ENCODE measurements at places on chromosomes 7 and 10.

- no peak for DNase-seq
Measured at GRCh38 chr7:36141850-36142249, 11.2 kb upstream of the EEPD1 start.

DNA sequence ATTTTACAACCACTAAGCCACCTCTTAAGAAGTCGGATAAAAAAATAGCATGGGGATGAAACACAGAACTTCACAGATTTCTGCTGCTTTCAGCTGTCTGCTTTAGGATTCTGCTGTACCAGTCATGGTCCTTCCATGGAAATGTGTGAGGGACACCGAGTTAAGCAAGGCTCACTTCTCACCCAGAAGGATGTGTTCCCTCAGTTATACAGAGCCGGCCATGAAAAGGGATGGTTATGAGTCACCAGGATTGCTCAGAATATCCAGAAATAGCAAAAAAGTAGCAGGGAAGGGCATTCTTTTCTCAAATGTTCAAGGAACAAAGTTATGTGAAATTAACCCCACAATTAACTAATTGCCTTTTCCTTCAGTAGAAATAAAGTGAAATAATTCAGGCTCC is 124.4 kb downstream of the AMPH start:
- DNase-seq = no peak

DNA sequence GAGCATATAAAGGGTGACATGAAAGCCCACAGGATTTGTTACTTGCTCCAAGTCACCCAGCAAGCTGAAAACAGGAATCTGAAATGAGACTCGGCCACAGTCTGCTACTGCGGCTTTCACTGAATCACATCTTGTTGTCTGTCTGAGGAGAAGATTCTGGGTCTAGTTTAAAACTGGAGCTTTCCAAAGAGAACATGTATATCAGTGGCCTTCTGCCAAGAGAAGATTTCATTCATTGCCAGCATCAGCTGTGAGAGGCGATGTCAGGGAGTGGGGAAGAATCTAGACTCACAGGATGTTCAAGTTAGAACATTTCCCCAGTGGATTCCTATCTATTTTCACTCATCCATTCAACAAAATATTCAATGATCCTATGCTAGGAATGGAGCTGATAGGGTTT is 122.8 kb downstream of the GALNT17 start:
- peak; percentile 71 for DNase-seq

GRCh38 chr10:29623797-29624196 is 11.0 kb downstream of the SVIL start:
- no peak for DNase-seq

- DNase-seq = no peak
Measured at GRCh38 chr10:124172181-124172916, 79.0 kb upstream of the CHST15 start.

GRCh38 chr7:22561321-22561811 is 61.4 kb upstream of the STEAP1B start:
- peak; percentile 98 for DNase-seq

GRCh38 chr7:68998136-68998535 is 600.1 kb upstream of the AUTS2 start:
- DNase-seq = no peak

DNA sequence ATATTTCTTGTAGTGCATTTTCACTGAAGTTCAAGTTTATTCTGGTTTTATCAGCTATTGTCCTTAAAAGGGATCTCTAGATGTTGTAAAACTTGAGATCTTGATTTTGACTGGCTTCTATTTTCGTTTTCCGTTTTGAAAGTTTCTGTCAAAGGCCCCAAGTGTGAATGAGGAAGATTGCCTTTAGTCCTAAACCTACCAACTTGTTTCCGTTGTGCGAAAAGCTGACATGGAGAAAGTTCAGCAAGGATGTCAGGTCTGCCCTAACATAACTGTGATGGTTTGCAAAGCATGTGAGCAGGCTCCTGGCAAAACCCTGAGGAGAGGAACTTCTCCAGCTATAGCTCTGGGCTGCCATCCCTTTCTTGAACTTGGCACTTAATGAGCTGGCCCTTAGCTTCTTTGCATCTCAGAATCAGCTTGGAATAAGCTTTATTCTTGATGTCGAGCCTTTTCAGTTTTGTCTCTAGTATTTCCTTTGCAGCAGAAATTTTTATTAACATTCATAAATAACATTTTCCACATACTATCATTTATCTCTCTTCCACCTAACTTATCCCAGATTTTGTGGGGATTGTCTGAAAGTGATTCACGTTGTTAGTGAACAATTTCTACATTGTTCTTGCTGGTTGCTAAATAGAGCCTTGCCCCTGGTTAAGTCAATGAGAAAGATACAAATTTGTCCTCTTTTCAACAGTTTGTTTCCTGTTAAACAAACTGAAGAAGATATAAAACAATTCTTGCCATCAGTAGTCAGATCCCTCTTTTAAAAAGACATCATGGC is 559.4 kb downstream of the SUGCT start:
- peak; percentile 13 for DNase-seq

DNA sequence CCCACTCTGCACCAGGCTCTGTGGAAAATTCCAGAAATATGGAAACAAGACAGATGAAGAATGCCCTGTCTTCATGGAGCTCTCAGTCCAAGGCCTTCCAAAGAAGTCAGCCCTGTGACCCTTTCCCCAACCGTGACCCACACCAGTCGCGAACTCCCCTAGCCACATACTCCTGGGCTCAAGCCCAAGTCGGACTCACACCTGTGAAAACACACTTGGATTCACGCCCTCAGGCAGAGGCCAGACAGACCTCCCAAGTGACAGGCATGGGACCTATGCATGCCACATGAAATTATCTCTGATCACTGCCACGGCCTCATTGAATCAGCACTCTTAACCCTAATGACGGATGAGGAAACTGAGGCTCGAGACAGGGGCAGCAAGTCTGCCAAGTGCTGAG is 42.5 kb downstream of the ZCCHC24 start:
- no peak for DNase-seq

GRCh38 chr7:149750122-149750845 is 23.1 kb downstream of the ZNF467 start:
- no peak for DNase-seq

- DNase-seq = no peak
Measured at GRCh38 chr7:2566348-2566889, 7.6 kb downstream of the IQCE start.

- no peak for DNase-seq
Measured at GRCh38 chr10:63467841-63468240, 2.1 kb upstream of the JMJD1C start.

- DNase-seq = no peak
Measured at GRCh38 chr7:32335107-32335506, 155.1 kb downstream of the LSM5 start.

- no peak for DNase-seq
Measured at GRCh38 chr7:74193054-74193453, 16.8 kb upstream of the LAT2 start.

DNA sequence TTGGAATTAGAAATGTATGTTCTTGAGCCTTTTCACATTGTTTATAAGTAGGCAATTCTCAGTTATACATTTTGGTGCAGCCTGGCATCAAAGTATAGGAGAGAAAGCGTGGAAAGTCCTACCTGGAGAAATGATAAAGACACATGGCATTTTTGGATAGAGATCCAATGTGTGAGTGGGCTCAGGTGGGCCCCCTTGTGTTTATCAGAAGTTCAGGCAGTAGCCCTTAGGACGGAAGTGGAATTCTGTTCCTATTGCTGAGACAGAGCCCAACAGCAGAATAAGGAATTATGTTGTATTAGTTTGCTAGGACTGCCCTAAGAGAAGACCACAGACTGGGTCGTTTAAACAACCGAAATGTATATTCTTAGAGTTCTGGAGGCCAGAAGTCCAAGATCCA is 85.2 kb upstream of the AMPH start:
- no peak for DNase-seq

DNA sequence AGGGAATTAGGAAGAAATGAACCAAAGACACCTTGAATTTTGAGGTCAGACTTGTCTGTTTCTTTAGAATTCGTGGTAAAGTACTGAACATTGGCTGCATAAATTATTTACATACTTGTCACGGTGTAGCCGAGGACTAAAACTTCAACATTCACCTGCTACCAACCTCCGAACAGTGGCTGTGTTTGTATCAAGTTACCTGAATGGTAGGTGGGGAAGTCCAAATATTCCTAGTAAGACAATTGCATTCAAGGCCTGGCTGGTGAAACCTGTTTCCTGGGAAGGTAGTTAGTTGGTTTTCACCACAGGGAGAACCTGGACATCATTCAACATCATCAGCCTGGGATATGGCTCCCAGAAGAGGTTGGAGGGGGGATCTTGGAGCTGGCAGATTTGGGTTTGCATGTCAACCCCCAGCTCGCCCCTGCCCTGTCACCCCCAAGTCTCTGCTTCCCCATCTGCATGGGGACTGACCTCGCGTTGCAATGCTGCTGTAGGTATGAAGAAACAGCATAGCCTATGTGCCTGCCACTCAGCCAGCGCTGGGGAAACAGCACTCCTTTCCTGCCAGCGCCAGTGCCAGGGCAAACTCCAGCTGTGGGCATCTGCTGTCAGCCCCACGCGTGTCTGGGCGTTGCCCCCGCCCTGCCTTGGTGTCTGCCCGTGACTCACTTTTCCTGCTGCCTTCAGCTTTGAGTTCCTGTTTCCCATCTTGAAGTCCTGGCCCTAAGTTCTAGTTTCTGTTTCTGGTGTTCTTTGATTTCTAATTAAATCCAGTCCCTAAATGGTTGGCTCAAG is 12.7 kb upstream of the LARP4B start:
- DNase-seq = peak; percentile 14

DNA sequence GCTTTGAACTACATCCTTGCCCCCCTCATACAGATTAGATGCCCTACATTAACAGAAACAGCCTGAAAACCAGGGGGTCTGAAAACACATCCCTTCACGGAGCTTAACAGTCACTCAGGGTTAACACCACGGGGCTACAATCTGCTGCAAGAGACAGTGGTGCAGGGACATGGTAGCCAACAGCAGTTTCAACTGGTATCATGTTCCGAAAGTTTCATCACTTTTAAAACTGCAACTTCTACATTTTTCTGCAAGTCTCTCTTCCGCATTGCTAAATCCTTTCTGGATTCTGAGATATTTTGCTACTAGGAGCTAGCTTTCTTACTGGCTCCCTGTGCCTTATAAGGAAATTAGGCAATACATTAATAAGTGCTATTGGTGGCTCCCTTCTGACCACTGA is 92.6 kb downstream of the JAZF1 start:
- DNase-seq = peak; percentile 83

DNA sequence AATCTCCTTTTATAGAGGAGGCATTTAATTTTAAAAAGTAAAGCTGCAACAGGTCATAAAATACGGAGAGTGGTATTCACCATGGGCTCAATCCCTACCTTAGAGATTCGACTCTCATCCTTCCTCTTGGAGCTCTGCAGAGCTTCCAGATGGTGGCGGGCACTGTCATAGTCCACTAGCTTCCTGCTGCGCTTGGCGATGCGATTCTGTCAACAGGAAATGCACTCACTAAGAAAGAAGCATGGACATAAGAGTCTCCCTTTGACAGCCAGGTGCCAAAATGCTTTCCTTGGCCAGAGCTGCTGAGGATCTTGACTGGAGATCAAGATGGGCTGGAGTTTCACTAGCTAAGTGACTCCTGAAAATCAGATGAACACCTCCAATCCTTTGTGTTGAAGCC is 154.4 kb downstream of the AMPH start:
- no peak for DNase-seq

DNA sequence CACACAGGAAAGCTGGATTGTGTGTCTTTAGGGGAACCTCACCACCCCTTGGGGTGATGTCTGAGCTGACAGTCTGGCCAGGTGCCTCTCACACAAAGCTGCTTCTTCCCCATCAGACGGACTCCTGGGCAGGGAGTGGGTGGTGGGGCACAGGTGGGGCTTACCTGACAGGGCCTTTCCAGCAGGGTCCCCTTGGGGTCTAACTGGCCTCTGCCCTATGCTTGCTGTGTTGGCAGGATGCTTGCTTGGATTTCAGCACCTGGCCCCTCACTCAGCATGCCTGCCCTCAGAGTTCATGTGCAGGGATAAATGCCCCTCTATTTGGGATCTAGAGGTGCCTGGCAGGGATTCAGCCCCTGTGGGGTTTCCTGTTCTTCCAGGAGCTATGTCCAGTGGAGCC is 496.9 kb upstream of the ZMIZ1 start:
- no peak for DNase-seq

DNA sequence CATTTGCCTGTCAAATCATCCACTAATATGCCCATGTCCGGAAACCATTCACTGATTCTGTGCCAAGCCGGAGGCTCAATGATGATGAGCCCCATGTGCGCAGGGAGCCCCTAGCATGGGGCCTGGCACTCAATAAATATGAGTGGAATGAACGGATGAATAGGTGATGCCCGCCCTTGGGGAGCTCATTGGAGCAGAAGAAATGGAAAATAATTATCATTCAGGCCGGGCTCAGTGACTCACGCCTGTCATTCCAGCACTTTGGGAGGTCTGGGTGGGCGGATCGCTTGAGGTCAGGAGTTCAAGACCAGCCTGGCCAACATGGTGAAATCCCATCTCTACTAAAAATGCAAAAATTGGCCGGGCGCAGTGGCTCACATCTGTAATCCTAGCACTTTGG is 11.0 kb downstream of the RHBDD2 start:
- no peak for DNase-seq

DNA sequence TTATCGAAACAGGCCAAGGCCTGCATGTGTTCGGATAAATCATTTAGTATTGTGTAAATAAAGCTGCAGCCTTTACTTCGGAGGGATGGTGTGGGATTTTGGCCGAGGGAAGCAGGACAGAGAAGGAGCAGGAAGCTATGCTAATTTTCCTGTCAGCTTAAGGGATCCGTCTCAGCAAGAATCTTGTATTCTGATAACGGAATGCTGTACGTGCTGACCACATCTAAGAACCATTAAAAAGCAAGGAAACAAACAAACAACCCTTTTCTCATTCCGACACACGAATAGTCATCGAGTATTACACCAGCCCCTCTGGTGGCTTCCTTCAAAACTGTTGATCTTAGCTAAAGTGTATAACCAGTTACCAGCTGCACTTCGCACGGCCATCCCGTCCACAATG is 133.2 kb upstream of the TCF7L2 start:
- no peak for DNase-seq

DNA sequence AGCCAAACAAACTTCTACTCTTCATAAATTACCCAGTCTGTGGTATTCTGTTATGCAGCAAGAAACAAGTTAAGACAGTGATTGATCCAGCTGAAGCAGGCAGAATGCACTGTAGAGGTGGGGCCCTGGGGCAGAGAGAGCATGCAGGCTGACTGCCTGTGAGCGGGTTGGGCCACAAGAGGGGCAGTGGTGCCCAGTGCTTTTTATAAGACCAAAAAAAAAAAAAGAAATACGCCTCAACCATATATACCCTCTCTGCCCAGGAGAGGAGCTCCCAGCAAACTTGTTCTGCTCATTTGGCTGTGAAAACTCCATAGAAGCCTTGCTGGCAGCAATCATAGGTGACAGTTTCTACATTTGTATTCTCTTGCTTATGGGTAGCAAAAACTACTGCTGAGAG is 104.7 kb downstream of the SORBS1 start:
- DNase-seq = peak; percentile 55

DNA sequence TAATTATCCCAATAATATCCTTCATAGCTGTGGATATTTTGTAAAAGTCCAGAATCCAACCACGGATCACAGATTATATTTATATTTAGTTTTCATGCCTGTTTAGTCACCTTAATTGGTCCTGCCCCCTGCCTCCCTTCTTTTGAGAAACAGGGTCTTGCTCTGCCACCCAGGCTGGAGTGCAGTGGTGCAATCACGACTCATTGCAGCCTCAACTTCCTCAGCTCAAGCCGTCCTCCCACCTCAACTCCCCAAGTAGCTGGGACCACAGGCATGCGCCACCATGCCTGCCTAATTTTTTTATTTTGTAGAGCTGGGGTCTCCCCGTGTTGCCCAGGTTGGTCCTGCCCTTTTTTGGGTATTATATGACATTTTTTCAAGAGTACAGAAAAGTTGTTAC is 129.4 kb downstream of the KAT6B start:
- DNase-seq = no peak

Data from umbilical cord (tissue), 2 donors.